ENCODE measurements at places on chromosomes 7 and 10.
A peak's percentile ranks its signal among the peaks of the same experiment; 100 is the strongest.

GRCh38 chr7:151936207-151936606 lies 20.0 kb upstream of the GALNTL5 start:
- no peak for DNase-seq

- DNase-seq: no peak
Observed at GRCh38 chr10:74011017-74011416, 13.1 kb downstream of the VCL start.

- DNase-seq: no peak
Observed at GRCh38 chr10:71326464-71326881, 7.4 kb downstream of the SLC29A3 start.

DNA sequence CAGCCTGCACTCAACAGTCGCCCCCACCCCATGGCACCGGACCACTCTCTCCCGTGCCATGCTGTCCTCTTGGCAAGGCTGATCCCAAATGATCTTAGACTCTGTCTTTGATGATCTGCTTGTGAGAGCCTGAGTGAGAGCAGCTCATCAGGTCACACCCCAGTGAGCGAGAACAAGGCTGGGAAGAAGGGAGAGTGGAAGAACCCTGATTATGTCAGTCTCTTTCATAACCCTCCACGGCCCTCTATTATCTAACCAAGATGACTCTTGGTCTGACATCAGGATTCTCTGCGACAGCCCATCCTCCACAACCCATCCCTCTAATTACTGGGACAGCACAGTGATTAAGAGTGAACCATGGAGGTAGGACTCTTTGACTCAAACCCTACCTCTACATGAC lies 53.1 kb upstream of the C7orf33 start:
- no peak for DNase-seq

DNA sequence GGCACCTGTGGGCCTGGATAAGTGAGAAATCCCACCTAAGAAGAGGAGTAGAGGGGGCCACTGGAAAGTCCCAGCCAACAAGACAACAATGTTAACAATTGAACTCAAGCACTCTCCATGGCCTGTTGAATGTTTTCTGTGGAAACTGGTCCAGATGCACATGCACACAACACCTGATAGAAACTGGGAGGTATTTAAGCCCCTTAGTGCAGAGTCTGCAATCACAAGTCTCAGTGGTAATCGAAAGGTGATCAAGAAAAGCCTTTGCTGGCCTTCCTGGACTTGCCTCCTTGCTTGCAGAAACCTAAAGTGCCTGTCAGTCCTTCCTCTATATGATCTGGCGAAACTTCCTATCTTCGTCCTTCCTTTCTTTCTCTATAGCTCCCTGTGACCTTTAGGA lies 30.6 kb upstream of the HNRNPH3 start:
- DNase-seq: no peak

DNA sequence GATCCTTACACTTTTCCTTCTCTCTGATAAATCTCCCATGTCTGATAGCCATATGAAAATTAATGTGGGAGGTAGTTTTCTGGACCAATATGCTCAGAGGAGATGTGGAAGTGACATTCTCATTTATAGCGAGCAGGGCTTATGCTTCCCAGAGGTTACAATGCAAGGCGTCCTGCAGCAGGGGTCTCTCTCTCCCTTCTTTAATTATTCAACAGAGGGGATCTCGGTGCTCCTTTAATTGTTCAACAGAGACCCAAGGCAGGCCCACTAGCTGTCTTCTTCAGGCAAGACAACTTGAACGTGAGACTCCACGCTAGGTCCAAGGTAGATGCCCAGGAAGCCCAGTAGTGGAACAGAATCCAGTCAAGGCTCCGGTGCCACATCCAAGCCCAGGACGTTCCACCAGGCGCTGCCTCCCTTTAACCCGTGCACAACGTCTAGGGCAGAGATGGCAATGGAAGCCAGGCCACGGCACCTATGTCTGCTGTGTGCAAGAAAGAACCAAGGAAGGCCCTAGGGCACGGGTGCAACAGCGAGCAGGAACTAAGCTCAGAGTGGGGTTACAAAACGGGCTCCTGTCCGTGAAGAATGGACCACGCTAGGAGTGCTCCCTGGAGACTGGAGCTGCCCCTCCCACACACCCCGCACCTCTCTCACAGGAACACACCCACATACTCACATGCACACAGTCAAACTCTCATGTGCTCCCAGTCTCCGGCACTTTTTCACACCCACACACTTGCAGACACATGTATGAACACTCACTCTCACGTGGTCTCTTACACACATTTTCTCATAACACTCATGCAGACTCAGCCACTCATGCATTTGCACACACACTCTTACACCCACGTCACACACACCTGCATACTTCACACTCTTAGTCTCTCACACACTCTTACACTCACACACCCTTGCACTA lies 230.4 kb downstream of the TNS3 start:
- no peak for DNase-seq

- peak; percentile 16 for DNase-seq
Observed at GRCh38 chr10:62852961-62853702, 37.0 kb upstream of the EGR2 start.

DNA sequence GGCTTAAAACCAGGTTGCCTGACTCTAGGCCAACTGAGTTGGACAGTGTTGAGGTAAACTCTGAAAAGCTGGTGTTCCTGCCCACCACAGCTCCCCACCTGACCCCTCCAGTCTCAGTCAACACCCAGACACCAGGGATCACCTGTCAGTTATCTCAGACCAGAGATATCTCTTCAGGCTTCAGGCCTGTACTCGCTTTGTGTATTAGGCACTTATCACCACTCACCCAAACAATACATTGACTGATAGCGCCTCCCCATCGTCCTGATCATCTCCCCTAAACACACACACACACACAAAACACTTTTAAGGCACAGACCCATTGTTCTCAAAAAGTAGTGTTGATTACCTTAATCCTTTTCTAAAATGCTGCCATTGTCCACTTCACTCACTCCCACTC lies 111.5 kb downstream of the PLCE1 start:
- no peak for DNase-seq

- DNase-seq: peak; percentile 80
Observed at GRCh38 chr10:13440185-13441061, 88.4 kb downstream of the BEND7 start.

- DNase-seq: no peak
Observed at GRCh38 chr7:18552316-18552916, 56.9 kb downstream of the HDAC9 start.

Measured in activated naive CD4-positive, alpha-beta T cell treated with anti-CD3 and anti-CD28 coated beads, Interleukin-2, amount 50 U/mL, for 72 hours (primary cell).